Transverse colon (tissue), 4 donors: ENCODE measurements at places on chromosomes 4 and X. TPM values are rescaled to one million over a fixed set of nuclear protein-coding genes. Genes with fewer than 3 reads are reported as not detected.
A peak's percentile ranks its signal among the peaks of the same experiment; 100 is the strongest.

- peak overlapping the region; percentile 72 for H3K27ac ChIP-seq
- peak; percentile 65 for DNase-seq
- no peak overlapping the region for H3K4me3 ChIP-seq
Observed at GRCh38 chrX:97672138-97672537, 788.4 kb downstream of the RPA4 start.

DNA sequence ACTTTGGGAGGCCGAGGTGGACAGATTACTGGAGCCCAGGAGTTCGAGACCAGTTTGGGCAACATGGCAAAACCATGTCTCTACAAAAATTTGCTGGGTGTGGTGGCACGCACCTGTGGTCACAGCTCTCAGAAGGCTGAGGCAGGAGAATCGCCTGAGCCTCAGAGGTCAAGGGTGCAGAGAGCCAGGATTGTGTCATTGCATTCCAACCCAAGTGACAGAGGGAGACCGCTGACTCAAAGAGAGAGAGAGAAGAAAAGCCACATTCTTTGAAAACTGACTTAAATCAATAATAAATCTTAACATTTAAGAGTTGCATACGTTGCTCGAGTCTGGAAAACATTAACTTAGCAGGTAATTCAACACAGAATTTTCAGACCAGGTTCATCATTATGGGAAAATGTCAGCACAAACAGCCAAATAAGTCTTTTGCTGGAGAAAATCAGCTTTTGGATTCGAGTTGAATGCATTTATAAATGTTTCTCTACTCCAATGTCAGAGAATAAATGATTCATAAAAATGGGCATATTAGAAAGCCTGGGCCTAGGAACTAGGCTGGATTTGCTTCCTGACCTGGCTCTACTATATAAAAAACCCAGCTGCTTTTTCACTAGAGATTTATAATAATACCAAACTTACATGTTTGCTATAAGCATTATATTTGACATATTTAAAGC lies 68.3 kb upstream of the RBPJ start:
- peaks cover 14% of the 10 kb centered on the region for H3K4me1 ChIP-seq
- no peak for DNase-seq
- no peaks in the 10 kb centered on the region for H3K27me3 ChIP-seq

DNA sequence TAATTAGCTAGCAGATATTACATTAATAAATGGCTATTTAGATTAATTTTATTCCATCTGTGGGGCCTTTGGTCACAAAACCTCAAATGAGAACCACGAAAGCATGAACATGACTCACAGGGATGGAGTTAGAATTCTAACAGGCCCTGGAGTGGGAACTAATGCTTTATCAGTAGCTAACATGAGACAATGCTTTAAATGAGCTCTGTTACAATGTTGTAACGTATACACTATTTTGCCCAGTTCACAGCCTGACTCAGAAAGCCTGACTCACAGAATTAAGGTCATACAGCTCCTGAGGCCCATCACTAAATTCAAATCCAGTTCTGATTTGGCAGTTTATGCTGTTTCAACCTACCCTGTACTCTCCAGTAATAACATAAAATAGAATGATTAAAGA lies 23.2 kb downstream of the VEGFC start:
- no peaks in the 10 kb centered on the region for H3K27me3 ChIP-seq
- no peak for DNase-seq
- no peak overlapping the region for H3K4me3 ChIP-seq
- H3K36me3 ChIP-seq: no peaks in the 10 kb centered on the region
- H3K27ac ChIP-seq: no peak overlapping the region

- H3K4me3 ChIP-seq: no peak overlapping the region
- H3K27me3 ChIP-seq: no peaks in the 10 kb centered on the region
- H3K36me3 ChIP-seq: no peaks in the 10 kb centered on the region
- no peak for DNase-seq
- peak overlapping the region; percentile 52 for H3K27ac ChIP-seq
- no peaks in the 10 kb centered on the region for H3K4me1 ChIP-seq
Observed at GRCh38 chr4:87375719-87376291, 15.2 kb downstream of the HSD17B11 start.

DNA sequence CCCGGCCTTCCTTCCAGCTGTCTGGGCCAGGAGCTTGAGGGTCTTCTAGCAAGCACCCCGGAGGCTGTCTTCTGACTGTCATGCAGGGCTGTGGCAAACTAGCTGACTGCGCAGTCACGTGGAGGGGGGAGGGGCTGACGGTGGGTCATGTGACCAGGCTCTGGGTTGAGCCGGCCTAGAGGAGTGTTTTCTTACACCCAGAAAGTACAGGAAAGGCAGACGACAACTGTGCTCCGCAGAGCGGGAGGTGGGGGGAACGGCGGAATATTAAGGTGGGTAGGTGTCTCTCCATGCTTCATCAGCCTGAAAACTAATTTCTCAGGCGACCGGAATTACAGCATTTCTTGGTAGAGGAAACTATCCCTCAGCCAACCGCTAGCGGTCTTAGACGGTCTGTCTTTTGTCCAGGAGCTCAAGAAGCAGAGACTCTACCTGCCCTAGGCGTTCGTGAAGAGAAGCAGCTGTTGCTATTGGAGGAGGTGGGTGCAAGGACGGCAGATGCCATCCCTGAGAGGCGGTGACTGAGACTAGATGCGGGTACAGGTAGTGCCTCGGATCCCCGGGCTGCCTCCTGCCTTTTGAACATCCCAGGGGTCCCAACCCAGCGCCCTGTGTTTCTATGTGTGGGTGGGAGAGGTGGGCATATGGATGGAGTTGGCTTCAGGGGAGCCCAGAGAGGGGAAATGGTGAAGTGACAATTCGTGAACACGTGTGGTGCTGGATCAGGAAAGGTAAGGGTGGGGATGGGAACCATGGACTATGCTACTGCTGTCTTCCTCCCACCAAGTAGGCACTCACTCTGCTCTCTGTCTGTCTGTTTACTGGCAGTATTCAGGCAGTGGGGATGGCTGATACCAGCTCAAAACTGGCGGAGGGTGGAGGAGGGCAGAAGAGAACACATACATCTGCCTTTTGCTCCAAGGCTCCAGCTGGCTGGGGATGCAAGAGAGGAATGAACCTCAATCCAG lies 8.8 kb downstream of the GPRASP1 start:
- peak; percentile 88 for DNase-seq
- peak overlapping the region; percentile 17 for H3K4me3 ChIP-seq
- peak overlapping the region; percentile 33 for H3K27ac ChIP-seq
- no peaks in the 10 kb centered on the region for H3K36me3 ChIP-seq

The RS1 gene
- not detected for total RNA-seq

The MAGEC3 gene
- not detected for total RNA-seq
